ENCODE measurements at places on chromosomes 16 and 17.

GRCh38 chr17:2214929-2215615 lies 88.5 kb downstream of the SMG6 start:
- no peak for DNase-seq

GRCh38 chr17:21686165-21687015 lies 5.9 kb upstream of the KCNJ18 start:
- no peak for DNase-seq

GRCh38 chr17:5182597-5183409 lies 8.9 kb downstream of the ZNF594 start:
- DNase-seq, result no peak

DNA sequence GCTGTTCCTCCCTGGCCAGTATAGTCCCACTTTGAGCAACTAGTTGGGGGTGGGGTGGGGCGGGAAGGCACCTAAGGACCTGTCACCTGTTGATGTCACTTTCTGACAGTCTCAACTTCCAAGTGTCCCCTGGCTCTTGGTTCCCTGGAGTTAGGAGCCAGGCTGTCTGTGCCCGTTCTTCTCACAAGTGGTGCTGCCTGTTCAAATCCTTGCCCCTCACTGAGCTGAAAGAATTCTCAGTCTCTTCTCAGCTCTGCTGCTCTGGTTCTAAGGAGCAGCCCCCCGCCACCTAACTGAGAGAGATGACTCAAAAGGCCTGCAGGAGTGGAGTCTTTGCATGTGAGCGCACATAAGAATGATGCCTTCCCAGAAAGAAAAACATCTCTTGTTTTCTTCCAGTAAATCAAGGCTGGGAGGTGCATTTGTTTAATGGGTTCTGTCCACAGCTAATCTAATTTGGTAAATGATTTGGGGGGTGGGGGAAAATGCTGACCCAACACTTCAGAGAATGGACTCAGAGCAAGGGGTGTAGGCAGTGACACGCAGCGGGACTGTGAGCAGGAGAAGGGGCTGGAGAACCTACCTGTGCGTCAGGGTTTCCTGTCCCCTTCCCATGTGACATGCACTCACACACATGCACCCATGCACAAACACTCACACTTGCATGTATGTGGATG lies 78.2 kb upstream of the NLRP1 start:
- no peak for DNase-seq

- DNase-seq, result no peak
Measured at GRCh38 chr17:80382446-80382845, 32.5 kb upstream of the ENDOV start.

GRCh38 chr17:12580640-12581039 lies 85.0 kb upstream of the MYOCD start:
- no peak for DNase-seq

DNA sequence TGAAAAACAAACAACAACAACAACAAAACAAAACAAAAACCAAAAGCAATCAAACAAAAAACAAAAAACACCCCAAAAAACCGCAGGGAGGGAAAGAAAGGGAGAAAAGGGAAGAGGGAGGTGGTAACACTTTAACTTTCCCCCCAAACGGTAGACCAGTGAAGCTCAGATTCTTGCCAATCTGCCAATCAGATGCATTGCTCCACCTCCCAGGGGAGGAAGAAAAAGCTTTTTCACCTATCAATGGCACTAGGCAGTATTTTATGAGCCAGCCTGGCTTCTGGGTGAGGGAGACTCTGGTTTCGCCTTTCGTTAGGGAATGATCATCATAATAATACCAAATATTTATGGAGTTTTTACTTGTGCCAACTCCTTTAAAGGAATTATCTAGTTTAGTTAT lies 94.1 kb downstream of the GPR139 start:
- no peak for DNase-seq

- no peak for DNase-seq
Measured at GRCh38 chr16:69928856-69929400, 22.2 kb upstream of the CLEC18A start.

DNA sequence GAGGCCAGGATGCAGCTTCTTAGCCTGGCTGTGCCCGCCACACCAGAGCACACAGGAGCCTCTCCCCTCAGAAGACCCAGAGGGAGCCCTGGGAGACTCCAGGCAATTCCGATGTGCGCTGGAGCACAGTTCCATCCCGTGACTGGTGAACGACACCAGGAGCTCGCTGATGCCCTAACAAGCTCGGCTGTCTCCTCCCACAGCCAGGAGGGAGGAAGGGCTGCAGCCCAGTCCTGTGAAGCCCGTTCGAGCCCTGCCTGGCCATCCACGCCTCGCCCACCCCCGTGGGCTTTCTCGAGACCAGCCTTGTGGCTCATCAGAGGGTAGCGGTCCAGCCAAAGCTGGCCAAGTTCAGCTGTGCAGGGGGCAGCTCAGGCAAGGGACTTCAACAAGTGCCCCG lies 21.8 kb upstream of the RASD1 start:
- DNase-seq, result no peak

DNA sequence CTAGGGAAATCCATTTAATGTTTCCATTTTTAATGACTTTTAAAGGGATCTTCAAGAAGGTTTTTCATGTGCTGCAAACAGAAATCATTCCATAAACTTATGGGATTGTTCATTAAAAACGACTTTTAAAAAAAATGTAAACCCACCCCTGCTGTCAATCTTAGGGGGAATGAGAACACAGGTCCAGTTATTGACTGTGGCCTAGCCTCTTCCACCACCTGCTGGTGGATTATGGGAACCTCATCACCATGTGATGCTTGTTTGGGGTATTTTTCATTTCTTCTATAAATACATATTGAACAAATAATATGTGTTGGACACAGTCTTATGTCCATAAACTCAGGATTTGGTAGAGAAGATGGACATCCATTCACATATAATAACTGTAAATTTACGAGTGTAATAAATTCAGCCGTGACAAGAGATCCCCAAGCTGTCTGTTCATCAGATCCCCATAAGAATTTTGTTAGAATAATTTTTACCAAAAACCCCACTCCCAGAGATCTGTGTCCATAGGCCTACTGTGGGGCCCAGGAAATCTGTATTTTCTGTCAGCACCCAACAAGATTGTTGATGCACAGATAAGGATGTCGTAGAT lies 42.0 kb upstream of the TMC5 start:
- DNase-seq, result no peak

GRCh38 chr17:50204431-50204830 lies 3.0 kb upstream of the COL1A1 start:
- DNase-seq, result no peak

- DNase-seq, result no peak
Measured at GRCh38 chr16:10836174-10836853, 17.7 kb upstream of the TVP23A start.

- DNase-seq, result no peak
Measured at GRCh38 chr17:900336-900934, 79.1 kb downstream of the NXN start.

DNA sequence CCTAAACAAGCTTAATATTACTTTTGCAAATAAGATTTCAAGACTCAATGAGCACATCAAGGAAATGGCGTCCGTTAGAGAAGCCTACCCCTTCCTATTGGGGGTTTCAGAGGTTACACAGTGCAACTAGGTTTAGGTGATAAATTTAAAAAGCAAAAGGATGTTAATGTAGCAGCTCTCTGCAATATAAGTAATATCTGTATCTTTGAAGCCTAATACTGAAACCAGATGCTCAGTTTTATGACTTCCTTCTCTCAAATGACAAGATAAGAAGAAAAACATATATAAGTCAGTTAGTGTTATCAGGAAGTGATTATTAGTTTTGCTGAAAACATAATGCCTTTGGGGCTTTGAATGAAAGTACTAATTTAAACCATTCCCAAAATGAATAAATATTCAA lies 54.3 kb upstream of the MED13 start:
- no peak for DNase-seq

GRCh38 chr16:50665128-50665878 lies 15.8 kb downstream of the SNX20 start:
- peak; percentile 74 for DNase-seq

DNA sequence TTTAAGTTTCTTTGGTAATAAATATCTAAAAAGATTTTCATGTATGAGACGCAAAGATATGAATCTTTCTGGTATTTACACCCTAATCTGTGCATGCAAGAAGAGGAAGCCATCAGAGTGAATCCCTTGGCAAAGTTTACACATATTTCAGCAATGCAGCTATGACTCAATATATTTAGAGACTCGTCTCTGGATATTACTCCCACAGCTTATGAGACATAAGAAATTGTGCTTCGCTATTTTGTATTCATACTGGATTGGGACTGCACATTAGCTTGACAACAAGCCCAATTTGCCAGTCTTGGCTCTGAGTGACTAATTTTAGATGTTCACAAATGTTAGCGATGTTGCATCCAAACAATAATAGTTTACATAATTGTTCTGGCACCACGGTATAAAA lies 532.0 kb downstream of the CDH11 start:
- DNase-seq, result no peak

DNA sequence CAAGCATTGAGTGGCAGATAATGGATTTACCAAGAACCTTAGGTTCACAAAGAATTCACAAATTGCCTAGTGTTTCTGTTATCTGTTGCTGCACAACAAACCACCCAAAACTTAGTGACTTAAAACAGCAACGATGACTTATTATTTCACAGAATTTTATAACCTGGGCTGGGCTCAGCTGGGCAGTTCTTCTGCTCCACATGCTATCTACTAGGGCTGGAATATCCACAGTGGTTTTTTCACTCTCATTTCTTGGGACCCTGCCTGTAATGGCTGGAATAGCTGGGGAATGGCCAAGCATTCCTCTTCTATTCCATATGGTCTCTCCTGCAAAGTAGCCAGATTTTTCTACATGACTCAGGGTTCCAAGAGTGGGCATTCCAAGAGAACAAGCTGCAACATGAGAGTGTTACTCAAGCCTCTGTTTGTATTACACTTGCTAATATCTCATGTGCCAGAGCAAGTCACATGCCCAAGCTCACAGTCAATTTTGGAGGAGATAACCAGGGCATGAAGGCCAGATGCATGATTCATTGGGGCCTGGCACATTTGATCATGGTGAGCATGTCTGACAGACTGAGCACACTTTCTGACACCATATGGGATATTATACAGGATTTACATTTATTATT lies 4.9 kb upstream of the PSMD7 start:
- DNase-seq, result no peak

DNA sequence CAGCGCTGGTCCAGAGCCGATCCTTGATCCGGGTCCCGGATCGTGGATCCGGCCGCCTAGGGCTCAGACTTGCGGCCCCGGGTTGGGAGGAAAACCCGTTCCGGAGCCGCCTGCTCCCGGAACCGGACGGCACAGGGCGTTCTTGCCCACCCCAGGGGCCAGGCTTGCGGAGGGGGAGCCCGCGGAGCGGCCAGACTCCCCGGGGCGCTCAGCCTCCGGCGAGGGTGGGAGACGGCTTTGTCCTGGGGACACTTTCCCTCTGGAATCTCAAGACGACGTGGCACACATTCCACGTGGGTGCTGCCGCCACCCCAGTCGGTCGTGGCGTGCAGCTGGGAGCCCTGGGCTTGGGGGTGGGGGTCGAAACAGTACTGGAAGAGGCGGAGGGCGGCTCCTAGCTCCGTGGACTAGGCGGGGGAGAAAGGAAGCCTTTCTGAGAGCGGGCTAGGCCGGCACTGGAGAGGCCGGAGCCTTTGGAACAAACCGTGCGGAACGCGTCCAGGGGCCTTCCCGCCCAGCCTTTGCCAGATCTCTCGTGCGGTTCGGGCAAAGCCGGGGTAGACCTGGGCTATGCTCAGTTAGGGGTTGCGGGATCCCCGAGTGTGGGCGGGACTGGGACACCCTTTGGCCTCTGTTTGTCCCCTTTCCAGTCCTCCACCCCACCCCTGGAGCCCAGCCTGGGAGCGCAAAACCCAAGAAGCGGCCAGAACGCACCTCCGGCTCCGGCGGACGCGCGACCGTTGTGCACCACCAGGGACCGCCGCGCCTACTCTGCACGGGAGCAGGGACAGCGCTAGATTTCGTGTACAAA lies 26.5 kb downstream of the SREBF1 start:
- DNase-seq, result no peak

DNA sequence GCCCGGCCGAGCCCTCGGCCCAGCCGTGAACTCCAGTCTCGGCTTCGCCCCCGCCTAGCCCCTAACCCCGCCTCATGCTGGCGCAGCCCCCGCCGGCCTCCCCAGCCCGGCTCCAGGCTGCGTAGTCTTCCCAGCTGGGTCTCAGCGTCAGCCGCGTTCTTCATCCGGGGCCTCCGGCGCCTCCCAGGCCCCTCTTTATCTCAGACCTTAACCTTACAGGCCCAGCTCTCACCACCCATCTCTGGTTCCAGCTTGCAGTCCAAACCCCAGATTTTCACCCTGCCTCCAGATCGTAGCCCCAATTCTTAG lies at the start of gene PROCA1:
PROCA1 (minus strand) TSS at position 166 of the 309 bp plus-strand sequence. CDS start 228 bp downstream, outside the sequence.
- DNase-seq, result no peak

- no peak for DNase-seq
Measured at GRCh38 chr16:24611310-24611709, 71.9 kb downstream of the RBBP6 start.

DNA sequence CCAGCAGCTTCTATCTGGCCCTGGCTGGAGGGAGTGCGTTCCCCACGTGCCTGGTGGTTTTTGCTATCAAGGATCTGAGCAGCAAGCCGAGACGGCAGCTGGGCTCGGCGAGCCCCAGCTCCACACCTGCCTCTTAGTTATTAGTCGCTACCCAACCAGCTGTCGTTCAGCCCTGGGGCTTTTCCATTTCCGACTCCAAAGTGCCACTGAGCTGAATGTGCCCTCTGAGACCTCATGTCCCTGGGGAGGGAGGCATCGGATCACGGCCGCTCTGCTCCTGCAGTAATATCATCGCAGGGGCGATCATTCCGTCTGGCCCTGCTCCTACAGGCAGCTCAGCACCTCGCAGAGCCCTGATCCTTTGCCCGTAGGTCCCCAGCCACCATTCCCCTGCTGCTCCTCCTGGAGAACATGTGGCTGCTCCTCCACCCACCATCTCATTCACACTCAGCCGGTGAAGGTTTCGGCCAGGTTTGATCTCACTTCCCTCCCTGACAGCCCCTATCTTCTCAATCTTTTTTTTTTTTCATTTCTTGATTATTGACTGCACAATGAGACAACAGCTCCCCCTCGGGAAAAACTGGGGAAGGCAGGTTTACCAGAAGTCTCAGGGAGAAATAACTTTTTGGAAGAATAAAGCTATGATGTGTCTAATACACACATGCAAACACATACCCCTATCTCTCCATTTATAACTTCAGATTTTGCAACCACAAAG lies 86.7 kb downstream of the ZFHX3 start:
- DNase-seq, result no peak

GRCh38 chr17:40068917-40069750 lies 6.4 kb downstream of the THRA start:
- DNase-seq, result peak; percentile 63

DNA sequence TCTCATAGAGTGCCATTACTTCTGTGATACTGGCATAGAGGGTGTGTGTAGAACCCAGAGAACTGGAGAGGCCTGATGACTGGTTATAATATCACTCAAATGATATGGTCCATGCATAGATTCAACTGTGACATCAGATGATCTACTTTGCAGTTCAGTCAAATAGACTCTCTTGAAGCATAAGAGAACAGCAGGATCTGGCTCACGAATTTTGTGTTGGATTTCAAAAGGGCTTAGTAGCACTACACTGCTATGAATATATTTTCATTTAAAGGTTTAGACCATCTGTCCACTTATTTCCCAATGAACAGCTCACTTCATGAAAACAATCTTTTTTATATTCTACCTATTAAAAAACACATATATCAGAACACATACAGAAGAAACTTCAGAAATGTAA lies 119.7 kb downstream of the KIF2B start:
- DNase-seq, result no peak

GRCh38 chr16:6146874-6147425 lies 1049.4 kb upstream of the EEF2KMT start:
- DNase-seq, result no peak

- DNase-seq, result no peak
Measured at GRCh38 chr17:80637048-80637781, 92.6 kb downstream of the RPTOR start.

GRCh38 chr16:31527734-31528274 lies at the start of gene AHSP:
TSS of gene AHSP (plus strand) at chr16:31527900. CDS start at chr16:31528140, 240 bp downstream.
- no peak for DNase-seq

- no peak for DNase-seq
Measured at GRCh38 chr17:74449773-74450172, 16.7 kb upstream of the CD300A start.
